Activated CD4-positive, alpha-beta T cell treated with anti-CD3 and anti-CD28 coated beads, Interleukin-2, amount 50 U/mL, for 1 hour (primary cell): ENCODE measurements at places on chromosomes 3 and 15.

DNA sequence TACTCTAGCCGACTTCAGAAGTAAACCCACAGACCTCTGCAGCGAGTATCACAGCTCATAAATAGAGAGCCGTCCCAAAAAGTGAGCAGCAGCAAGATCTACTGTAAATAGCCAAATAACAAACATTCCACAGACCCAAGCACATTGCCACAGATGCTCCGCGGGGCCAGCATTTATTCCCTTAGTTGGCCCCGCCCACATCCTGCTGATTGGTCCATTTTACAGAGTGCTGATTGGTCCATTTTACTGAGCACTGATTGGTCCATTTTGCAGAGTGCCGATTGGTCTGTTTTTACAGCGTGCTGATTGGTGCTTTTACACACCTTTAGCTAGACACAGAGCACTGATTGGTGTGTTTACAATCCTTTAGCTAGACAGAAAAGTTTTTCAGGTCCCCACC is 17.3 kb upstream of the GABRB3 start:
- DNase-seq: no peak

GRCh38 chr15:39728845-39729244 is 53.8 kb downstream of the FSIP1 start:
- DNase-seq: no peak

- no peak for DNase-seq
These were observed 70.8 kb upstream of the POMGNT2 start for GRCh38 chr3:43176666-43177065.

DNA sequence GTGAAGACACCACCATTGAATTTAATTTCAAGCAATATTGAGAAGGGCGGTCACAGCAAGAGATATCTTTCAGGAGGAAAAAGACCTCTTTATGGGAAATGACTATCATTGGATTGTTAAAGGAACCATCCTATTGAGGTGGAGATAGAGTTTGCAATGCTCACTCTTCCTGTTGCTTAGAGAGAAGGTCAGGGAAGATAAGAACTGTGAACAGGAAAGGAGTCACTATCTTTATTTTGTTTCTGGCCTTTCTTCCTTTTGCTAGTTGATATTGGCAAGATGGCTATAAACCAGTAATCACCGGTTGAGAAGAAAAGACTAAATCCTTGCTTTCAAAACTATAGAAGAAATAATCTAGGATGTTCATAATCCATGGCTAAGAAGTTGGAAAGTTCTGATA is 112.1 kb upstream of the TMEM108 start:
- no peak for DNase-seq

DNA sequence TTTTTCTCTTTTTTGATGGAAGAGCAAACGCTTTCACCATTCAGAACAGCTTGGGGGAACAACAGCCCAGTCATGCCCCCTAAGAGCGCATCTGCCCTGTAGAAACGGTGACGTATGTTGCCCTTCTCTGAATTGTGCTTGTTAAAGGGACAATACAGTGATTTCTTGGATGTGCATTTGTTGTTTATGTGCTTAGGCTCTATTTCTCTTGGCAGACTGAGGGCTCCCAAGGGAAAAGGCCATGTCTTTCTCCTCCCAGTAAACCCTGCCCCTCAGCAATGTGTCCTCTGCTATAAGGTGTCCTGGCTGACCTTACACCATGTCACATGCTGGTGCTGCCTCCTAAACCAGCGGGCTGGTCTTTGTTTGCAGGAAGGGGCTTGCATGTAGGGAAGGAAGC is 346.1 kb downstream of the EPHB1 start:
- DNase-seq: no peak

- DNase-seq: no peak
These were observed 295.5 kb downstream of the PLOD2 start for GRCh38 chr3:145865399-145866018.

GRCh38 chr3:18446149-18446825 is 21.1 kb upstream of the SATB1 start:
- DNase-seq: no peak

DNA sequence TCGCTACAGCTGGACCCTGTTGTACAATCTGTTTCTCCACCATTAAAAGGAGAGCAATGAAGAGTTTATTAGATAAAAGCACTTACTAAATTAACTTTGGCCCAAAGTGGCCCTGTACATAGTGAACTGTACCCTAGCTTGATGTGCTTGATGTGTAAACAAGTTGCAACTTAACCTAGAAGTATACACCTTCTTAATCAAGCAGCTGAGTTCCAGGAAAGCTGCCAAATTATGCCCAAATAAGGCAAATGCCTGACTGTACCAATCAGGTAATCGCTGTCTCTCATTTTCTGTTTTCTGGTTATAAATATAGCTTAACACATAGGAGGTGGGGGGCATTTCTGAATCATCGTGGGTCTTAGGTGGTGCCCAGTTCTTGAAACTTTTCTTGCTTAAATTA is 704.8 kb upstream of the CBLB start:
- no peak for DNase-seq

- no peak for DNase-seq
These were observed 1.3 kb downstream of the OCA2 start for GRCh38 chr15:28097656-28098359.

- DNase-seq: no peak
These were observed 1.4 kb upstream of the IL17RC start for GRCh38 chr3:9915254-9916141.

GRCh38 chr3:5330152-5330810 is 142.8 kb downstream of the EDEM1 start:
- DNase-seq: no peak

GRCh38 chr3:129855832-129856419 is 37.6 kb downstream of the TMCC1 start:
- DNase-seq: no peak

DNA sequence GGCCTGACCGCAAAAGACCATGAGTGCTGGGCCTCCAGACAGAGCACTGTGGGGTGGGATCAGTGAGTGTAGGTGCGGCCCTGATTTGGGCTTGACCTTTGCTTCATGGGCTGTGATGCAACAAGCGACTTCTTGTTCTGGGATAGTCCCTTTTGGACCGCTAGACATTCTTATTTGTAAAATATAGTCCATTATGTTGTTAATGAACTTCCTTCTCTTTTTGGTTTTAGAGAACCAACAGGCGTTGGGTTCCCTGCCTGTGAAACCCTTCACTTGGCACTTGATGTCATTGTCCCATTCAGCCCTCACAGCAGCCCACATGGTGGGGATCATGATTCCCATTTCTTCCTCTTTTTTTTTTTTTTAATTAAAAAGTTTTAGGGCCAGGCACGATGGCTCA is 15.8 kb upstream of the TRH start:
- DNase-seq: no peak

DNA sequence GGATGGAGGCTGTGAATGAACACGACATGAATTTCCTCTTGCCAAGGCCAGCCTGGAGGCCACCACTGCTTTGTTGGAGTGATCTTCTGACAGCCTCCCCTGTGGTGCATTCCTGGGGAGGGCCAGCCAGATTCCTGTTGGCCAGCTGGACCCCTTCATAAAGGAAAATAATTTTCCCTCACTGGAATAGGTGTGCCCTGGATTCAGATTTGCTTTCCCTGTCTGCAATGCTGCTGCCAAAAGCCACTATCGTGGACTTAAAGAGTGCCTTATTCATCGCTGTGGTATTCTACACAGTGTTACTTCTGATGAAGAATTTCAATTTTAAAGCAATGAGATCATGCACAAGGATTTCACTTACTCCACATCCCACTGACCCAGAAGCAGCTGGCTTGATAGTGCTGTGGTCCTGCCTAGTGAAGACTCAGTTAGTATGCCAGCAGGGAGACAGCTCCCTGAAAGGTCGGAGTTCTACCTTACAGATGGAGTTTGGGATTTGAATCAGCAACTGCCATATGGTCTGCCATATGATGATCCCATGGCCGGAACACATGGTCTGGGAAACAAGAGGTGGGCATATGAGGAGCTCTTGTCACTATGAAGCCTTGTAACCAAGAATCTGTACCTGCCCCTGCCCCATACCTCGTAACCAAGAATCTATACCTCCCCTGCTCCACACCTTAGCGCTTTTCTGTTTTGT is 145.2 kb downstream of the KLF13 start:
- DNase-seq: no peak

GRCh38 chr15:45253330-45253729 is 1.3 kb downstream of the SLC28A2 start:
- no peak for DNase-seq

DNA sequence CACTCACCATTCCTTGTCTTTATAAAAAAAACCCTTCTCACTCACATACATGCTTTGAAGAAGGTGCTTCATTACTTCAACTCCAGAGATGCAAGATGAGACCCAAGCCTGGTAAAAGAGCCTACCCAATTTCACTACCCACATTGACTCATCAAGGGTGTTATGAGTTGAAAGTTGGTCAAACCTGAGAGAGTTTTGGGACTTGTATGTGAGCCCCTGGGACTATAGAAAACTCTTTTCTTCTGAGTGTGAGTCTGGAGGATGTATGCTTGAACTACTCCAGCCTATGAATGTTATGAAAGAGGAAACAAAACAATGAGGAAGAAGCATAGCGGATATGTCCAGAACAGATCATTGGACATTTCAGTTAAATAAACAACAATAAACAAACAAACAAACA is 106.5 kb upstream of the SATB1 start:
- no peak for DNase-seq

- no peak for DNase-seq
These were observed 42.6 kb downstream of the KY start for GRCh38 chr3:134608023-134608770.

DNA sequence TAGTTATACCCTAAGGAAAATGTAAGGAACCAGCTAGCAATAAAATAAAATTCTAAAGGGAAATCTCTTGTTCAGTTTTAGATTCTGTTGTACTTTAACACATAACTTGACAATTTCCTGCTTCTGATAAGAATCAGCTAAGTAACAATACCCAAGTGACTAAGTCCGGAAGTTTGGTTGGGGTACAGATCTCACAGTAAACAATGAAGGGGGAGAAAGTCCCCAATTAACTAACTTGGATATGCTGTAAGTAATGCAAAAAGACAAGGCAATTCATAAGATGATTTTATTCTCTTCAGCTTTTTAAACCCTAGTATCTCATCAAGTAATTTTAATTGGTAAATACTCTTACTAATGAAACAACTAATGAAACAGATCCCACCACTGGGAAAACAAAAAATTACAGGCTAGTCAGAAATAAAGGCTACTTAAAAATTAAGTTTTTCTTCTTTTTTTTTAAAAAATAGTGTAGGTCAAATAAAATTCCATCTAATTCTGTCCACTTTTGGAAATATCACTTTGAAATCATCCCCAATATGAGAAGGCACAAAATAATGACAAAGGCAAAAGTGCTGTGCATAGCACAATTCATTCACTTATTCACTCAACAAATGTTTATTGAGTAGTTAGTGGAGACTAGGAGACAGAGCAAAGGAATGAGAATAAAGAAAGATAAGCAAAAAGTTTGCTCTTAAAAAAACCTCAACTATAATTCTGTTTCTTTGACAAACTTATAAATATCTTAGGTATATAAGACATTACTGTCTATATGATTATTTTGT is 37.8 kb upstream of the IL20RB start:
- no peak for DNase-seq

- DNase-seq: no peak
These were observed 88.8 kb upstream of the HES1 start for GRCh38 chr3:194046995-194047645.

DNA sequence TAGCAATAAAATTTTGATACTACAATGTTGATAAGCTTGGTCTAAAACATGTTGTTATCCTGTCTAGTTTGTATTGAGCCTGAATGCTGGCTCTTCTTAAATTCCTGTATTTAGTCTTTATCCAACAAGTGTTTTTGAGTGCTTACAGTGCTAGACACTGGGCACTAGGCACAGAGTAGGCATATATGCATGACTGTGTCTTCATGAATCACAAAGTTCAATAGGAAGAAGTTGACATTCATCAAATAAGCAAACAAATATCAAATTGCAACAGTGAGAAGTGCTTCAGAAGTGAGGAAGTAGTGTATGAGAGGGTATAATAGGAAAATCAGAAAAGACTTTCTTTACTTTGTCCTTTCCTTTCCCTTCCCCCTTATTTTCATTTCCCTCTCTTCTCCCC is 6.8 kb downstream of the CD96 start:
- no peak for DNase-seq

- DNase-seq: no peak
These were observed 3.1 kb upstream of the C3orf33 start for GRCh38 chr3:155809181-155809580.

DNA sequence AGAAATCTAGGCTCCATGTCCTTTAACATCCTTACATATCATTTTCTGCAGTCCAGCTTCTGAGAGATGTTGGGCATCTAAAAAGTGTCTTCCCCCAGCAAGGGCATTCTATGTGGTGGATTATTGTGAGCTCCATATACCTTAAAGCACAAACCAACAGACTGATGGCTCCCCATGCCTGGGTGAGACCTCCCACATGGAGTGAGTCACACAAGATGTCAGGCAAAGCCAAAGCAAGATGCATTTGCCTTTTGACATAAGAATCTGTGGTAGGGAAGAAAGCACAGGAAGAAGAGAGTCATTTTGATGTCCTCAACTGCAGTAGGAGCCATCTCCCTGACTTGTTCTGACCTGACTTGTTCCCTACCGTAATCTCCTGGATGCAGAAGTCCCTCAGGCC is 238.7 kb upstream of the EIF1B start:
- DNase-seq: no peak

DNA sequence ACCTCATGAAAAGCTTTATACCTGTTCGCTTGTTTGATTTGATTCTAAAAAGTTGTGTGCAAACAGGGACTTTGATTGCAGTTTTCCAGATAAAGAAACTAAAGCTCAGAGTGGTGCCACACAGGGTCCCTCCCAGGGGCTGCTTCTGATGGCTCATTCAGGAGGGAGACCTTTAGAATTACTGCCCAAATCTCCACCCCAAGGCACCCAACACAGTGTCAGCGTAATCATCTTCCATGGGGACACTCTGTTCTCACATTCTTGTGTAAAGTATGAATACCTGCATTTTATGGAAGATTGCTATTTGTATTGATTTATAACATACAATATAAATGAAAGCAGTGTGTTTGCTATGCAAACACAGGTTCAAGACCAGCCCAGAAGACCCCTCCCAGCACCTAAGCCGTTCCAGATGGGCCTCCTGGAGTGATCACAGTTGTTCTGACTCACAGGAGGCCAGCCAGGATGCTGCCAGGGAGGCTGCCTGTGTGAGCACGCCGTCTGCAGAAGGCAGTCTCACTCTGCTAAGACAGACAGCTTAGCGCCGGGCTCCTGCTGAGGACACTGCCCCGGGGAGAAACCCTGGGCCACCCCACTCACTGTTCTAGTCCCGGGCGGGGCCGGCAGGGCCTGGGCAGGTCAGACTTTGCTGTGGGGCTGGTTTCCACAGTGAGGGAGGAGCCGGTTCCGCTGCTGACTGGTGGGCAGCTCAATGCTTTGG is 185.6 kb downstream of the FAM43A start:
- no peak for DNase-seq

DNA sequence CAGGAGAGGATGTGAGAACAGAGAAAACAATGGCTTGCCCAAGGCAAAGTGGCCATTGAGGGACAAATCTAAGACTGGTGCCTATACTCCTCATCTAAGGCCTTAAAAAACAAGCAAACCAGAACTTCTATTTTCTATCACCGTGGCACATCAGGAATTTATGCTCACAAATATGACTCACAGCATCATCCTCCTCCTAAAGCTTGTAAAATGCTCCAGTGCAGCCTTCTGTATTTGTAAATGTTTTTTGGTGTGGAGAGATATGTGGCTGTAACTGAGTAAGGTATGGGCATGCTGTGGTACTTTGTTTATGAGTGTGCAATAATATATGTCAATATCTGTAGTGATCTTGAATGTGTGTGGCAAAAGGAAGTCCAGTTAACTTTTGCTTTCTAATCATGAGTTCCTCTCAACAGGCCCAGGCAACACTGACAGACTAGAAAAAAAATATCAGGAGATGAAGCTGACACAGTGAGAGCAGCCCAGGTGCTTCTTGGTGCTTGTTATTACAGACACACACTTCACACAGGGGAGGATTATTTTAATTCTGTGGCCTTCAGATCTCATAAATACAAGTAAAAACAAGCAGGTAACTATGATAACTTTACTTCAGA is 60.3 kb downstream of the CTNNB1 start:
- DNase-seq: no peak
